ENCODE measurements at places on chromosomes 1 and 21. TPM values are rescaled to one million over a fixed set of nuclear protein-coding genes. Genes with fewer than 3 reads are reported as not detected.

- peak; percentile 34 for DNase-seq
Measured at GRCh38 chr1:99170516-99170915, 93.8 kb upstream of the PLPPR4 start.

- DNase-seq, result no peak
Measured at GRCh38 chr1:54335011-54335754, 71.0 kb downstream of the SSBP3 start.

DNA sequence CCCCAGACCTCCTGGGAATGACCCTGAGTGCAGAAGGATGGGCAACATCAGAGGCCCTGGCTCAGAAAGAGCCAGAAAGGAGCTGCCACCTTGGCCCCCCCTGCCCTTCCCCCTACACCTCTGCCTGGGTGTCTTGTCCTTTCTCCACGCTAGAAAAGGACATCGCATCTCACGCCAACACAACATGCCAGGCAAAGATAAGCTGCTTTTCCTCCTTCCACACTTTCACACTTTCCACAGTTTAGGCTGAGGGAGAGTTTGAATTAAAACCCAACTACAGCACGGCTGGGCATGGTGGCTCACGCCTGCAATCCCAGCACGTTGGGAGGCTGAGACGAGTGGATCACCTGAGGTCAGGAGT lies 109.5 kb downstream of the SPSB1 start:
- DNase-seq, result no peak

GRCh38 chr21:26138615-26139257 lies 31.8 kb downstream of the APP start:
- DNase-seq, result no peak

- peak; percentile 44 for DNase-seq
Measured at GRCh38 chr1:42973286-42973685, 14.6 kb upstream of the SLC2A1 start.

DNA sequence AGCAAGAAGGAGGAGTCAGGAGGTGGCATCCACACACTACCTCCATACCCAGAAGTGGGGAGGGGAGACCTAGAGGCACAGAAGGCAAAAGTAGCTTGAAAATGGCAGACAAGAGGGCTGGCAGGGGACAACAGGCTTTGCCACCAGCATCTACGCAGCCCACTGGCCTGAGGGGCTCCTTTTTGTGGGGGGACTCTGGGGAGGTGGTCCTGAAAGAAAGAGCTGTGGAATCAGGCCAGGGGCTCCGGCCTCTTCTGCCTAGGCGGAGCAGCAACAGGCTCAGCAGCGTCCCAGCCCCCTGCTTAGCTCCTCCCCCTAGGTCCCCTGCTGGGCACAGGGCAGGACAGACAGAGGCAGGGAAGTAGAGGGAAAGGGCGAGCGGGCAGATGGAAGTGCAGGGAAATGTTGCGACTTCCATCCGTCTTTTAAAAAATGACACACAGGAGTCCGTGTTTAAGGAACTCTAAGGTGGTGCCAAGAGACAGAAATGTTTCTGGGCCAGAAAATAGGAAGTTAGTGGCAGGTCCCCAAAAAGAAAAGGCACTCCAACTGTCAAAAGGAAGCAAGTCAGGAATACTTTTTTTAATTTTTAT lies 10.0 kb upstream of the LEFTY2 start:
- DNase-seq, result no peak

The SOAT1 gene
- 2.3 TPM for total RNA-seq

- no peak for DNase-seq
Measured at GRCh38 chr1:117007719-117008013, 6.1 kb downstream of the CD101 start.

DNA sequence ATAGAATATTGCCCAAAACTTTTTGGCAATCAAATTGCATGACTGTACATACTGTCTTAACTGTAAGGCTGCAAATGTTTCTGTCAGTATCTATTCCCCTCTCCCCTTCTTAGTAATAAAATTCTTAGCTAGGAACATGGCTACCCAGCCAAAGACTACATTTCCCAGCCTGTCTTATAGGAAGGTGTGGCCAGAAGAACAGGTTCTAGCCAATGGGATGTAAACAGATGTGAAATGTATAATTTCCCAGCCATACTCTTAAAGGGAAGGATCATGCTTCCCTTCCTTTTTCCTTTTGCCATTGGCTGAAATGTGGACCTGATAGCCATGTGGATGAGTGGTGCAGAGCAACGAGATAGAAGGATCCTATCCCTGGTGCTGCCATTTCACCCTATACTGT lies 7.0 kb upstream of the HIVEP3 start:
- peak; percentile 26 for DNase-seq

DNA sequence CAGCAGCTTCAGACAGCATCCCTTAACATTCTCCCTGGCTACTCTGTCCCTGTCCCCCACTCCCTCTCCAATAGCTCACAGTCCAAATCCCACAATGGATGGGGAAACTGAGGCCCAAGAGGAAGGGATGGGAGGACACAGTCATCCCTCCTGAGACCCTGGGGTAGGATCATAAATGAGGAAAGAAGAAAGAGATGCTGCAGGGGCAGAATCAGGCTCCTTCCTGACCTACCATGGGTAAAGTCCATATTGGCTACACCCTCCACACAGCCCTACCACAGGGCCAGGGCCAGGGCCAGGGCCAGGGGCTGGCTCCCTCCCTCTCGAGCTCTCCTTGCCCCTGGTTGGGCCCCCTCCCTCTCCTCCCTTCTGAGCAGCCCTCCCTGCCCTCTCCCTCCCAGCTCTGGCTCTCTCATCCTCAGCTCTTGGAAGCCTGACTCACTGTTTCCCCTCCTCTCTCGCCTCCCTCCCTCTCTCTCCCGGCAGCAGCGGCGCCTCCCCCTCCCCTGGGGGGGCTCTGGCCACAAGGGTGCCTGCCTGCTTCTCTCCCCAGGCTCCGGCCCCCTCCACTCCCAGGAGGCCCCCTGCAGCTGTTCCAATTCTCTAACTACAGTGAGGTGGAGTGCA lies 4.9 kb downstream of the AHDC1 start:
- DNase-seq, result no peak

- DNase-seq, result no peak
Measured at GRCh38 chr1:205285381-205286101, 36.0 kb downstream of the NUAK2 start.

Data from HT-29 (cell line).